ENCODE measurements at places on chromosomes 5 and 9. TPM values are rescaled to one million over a fixed set of nuclear protein-coding genes. Genes with fewer than 3 reads are reported as not detected.

Gene CDH10
- 0.23 TPM for polyA plus RNA-seq

Gene PLAC8L1
- 0.51 TPM for polyA plus RNA-seq

Gene TLX3
- polyA plus RNA-seq, result not detected

Gene GRM6
- not detected for polyA plus RNA-seq

Gene FYB1
- 51.4 TPM for polyA plus RNA-seq

Gene PCDHB13
- 0.58 TPM for polyA plus RNA-seq

Gene CCDC152
- 1.8 TPM for polyA plus RNA-seq

Gene CENPP
- 1.2 TPM for polyA plus RNA-seq

Gene FOXI1
- 0.05 TPM for polyA plus RNA-seq

Gene CSF1R
- 13.0 TPM for polyA plus RNA-seq

Measured in lung (tissue), 17 donors.